CD4-positive, alpha-beta T cell treated with Interleukin-21 for 1 hour (primary cell): ENCODE measurements at places on chromosomes 7 and 10.
A peak's percentile ranks its signal among the peaks of the same experiment; 100 is the strongest.

- no peak for DNase-seq
Observed at GRCh38 chr10:90087197-90088023, 386.0 kb downstream of the KIF20B start.

DNA sequence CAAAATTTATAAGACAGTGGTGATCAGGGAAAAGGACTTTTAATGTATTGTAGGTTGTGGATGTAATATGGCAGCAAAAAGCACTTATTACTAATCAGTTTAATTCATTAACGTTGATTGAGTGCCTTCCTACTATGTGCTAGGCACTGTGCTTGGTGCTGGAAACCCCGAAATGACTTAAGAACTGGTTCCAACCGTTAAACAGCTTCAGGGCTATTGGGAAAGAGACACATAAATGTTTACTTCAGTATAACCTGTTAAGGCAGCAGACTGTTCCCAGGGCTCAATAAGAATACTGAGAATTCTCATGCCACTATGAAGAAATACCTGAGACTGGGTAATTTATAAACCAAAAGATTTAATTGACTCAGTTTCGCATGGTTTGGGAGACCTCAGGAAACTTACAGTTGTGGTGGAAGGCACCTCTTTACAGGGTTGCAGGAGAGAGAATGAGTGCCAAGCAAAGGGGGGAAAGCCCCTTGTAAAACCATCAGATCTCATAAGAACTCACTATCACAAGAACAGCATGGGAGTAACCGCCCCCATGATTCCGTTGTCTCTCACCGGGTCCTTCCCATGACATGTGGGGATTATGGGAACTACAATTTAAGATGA is 1.1 kb upstream of the SLC25A13 start:
- no peak for DNase-seq

GRCh38 chr7:114911411-114911810 is 10.5 kb upstream of the MDFIC start:
- no peak for DNase-seq

DNA sequence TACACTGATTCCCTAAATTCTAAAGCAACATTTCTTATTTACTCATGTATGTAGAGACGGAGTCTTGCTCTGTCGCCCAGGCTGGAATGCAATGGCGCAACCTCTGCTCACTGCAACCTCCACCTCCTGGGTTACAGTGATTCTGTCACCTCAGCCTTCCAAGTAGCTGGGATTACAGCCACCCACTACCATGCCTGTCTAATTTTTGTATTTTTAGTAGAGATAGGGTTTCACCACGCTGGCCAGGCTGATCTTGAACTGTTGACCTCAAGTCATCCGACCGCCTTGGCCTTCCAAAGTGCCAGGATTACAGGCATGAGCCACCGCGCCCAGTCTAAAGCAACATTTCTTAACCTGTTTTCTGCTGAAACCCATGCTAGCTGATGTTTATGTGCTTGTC is 227.6 kb upstream of the PLXDC2 start:
- DNase-seq: no peak

DNA sequence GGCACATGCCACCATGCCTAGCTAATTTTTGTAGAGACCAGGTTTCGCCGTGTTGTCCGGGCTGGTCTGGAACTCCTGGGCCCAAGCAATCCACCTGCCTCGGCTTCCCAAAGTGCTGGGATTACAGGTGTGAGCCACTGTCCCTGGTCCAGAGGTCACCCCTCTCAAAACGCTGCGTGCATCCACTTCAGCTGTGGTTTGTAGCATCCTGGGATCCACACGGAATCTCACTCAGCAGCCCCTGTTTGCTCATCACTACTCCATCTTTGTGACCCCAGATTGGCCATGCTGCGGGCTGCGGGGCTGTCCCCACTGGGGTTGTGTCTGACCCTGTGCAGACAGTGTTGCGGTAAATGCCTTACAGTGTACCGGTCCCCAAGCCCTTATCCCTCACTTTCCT is 3.5 kb downstream of the INPP5A start:
- no peak for DNase-seq

- DNase-seq: no peak
Observed at GRCh38 chr10:51743146-51743545, 43.8 kb upstream of the CSTF2T start.

DNA sequence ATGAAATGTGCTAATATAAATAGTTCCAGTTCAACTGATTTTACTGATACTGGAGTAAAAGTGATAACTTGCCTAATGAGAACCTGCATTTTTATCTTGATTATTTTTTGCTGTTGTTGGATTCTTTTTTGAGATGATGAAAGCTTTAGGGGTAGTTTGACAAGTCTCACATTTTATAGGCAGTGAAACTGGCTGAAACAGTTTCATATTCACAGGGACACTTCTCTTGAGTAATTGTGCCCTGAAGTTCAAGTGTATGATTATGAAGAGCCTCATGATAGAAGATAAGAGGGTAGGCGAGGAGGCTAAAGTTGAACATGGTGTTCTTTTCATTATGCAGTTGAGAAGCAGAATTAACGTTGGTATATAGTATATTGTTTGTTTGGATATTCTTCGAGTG is 5.1 kb downstream of the AUTS2 start:
- no peak for DNase-seq

DNA sequence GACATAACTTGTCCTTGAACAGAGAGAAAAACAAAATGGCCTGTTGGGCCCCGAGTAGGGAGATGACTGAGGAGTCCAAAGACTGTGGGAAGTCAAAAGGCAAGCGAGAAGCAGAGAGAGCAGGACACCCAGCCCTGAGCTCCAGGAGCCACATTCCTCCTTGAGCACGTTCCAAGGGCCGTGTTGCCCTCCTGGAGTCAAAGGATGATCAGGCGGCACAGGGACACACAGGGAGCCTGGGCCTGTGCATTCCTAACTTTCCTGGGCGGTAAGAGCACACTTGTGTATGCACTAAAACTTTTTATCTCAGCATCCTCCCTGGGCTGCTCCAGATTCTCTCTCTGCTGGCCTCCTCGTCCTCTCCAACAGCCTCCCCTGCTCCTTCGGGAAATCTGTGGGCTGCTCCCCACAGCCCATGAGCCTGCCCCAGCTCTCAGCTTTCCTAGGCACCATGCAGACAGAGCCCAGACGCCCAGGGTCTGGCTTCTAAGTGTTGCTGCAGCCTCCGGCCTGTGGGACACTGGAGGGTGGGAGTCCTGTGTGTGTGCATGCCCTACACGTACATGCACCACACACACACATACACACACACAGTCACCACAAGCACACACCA is 281.8 kb downstream of the POU6F2 start:
- no peak for DNase-seq

DNA sequence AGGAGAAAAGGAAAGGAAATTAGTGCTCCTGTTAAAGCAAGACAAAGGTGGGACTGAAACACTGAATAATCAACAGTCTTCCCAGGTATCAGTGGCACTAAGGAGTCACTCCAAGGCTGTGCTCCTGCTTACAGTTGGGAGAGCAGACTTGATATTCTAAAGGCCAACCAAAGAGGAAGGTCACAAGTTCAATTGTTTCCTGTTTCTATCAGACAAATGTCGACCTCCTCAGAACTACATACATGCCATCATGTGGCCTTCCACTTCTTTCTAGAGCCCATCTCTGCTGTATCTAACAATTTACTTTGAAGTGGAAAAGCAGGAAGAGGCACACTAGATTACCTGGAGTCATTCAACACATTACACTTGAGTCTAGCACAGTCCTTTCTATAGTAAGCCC is 3.4 kb downstream of the ZNF239 start:
- no peak for DNase-seq

DNA sequence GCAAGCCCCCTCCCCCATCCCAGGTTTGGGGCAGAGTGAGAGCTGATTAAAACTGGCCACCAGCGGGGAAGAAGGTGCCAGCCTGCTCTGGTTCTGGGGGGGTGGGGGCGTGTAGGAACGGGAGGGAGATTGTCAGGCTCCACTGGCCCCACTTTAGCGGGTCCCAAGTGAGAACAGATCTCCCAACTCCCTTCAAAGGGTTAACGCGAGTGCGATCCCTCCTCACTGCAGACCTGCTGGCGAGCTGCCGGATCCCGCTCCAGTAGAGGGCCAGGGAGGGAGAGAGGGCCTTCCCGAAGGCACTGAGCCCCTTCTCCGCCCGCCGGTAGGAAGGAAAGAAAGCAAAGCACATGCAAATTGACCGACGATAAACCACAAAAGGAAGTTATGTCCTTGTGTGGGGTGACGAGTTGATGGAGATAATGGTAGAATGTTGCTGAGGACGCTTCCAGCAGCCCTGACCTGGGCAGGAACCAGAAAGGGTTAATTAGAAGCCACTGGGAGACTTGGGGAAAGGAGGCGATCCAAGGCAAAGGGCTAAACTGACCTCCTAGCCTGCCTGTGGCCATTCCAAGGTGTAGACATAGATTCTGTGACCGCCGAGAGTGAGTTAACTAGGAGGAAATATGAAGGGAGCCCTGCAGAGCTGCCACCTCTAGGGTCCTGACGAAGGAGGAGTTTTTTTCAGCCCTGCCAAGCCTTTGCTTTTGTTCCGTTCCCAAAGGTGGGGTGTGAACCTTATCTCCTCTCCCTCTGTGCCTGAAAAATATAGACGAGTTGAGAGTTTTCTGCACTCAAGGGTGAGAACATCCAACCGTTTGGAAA is 1.5 kb downstream of the NRG3 start:
- no peak for DNase-seq

GRCh38 chr7:39589323-39590111 is 23.3 kb downstream of the YAE1 start:
- DNase-seq: peak; percentile 73

- DNase-seq: no peak
Observed at GRCh38 chr7:17030559-17030958, 148.8 kb upstream of the AGR3 start.

DNA sequence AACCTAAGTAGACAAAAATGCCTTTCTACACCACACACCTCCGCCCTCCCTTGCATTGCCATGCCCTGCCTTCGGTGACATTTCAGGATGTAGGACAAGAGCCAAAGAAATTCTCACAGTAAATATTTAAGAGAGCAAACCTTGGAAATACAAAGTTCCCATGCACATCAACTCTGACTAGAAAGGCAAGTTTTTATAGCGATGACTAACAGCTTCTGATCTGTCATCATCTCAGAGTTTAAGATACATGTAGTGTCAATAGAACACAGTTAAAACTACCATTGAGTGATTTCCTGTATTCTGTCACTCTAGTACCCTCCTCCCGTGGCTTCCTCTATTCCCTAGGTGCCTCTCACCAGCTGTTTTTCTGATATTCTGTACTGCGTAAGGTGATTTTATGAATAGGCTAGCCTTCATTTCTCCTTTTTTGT is 20.7 kb downstream of the SLC16A9 start:
- no peak for DNase-seq

- no peak for DNase-seq
Observed at GRCh38 chr10:75612904-75613684, 181.7 kb downstream of the LRMDA start.

GRCh38 chr7:141874787-141875186 is 33.5 kb upstream of the PRSS37 start:
- no peak for DNase-seq

- no peak for DNase-seq
Observed at GRCh38 chr10:4081685-4082111, 296.7 kb upstream of the KLF6 start.

GRCh38 chr10:79333513-79333912 is 13.8 kb upstream of the PPIF start:
- no peak for DNase-seq

GRCh38 chr7:123929107-123929506 is 4.1 kb downstream of the SPAM1 start:
- no peak for DNase-seq

DNA sequence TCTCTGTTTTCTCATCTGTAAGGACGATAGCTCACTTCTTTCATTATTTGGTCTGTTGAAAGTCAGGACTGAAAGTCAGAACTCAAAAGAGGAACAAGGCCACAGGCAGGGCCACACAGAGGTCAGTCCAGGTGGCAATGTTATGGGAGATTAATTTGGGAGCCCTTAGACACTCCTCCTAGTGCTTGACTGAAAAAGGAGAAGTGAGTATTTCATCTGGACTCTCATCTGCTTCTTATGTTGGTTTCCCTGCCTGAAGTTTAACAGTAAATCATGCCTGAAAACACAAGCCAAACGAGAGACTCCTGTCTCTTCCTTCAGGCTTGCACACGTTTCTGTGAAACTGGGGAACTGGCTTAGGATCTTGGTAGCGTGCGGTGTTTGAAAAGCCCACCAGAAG is 248.5 kb downstream of the BUB3 start:
- peak; percentile 5 for DNase-seq

GRCh38 chr7:13262929-13263530 is 575.6 kb downstream of the ARL4A start:
- DNase-seq: peak; percentile 47

DNA sequence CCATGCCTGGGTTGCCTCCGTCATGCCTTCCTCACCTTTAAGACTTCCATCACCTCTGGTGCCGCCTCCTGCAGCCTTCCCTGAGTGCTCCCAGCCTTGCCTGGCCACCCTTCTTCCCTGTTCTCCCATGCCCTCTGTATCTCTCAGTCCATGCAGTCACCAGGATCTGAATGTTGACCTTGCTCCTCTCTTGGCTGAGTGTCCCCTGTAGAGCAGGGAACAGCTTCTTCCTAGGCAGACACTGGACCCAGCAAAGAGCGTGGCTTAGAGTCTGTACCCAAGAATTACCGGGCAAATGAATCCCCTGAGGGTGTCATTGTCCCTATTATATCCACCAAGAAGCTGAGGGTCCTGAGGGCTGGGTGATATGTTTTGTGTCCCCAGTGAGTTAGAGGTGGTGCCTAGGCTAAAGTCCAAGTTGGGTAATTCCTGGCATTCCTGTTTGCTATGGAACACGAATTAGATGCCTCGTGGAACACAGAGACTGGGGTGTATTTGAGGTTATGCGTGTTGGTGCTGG is 505.6 kb downstream of the RPS24 start:
- DNase-seq: no peak

- peak; percentile 56 for DNase-seq
Observed at GRCh38 chr7:130875265-130875741, 141.3 kb upstream of the KLF14 start.

- no peak for DNase-seq
Observed at GRCh38 chr10:86779220-86780017, 23.0 kb downstream of the BMPR1A start.

DNA sequence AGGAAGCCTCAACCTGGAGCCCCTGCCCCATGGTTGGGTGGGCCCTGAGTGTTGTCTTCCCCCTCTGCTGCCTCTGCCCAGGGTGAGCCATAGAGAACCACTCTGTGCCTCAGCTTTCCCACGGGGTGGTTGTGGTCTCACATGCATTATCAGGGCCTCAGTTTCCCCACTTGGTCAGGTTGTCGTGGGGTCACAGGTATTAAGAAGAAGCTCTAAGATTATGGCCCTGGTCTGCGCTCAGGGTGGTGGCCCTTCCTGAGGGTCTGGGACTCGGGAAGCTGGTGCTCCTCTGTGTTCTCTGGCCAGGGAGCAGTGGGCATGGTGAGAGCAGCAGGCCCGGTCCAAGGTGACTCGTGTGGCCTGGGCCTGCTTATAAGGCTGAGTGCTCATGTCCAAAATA is 17.8 kb downstream of the LRRC27 start:
- DNase-seq: no peak

DNA sequence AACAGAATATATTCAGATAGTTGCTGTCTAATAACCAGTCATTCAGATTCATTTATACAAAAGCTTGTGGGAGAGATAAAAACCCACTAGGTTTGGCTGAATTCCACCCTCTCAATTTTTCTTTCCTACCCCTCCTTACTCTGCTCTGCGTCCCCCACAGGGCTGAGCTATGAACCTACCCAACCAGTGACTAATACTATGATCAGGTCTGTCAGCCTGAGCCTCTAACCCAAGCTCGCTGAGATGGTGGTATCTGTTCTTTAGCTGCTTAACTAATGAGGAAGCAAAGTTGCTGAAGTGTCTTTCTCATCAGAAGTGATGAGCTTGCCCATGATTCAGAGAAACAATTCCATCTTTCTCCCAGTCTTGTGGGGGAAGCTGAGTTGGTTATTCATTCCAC is 248.7 kb upstream of the GPR26 start:
- DNase-seq: no peak

GRCh38 chr10:27285093-27285492 is 44.5 kb upstream of the ACBD5 start:
- DNase-seq: peak; percentile 57
